ENCODE measurements at places on chromosomes 13 and 19.

DNA sequence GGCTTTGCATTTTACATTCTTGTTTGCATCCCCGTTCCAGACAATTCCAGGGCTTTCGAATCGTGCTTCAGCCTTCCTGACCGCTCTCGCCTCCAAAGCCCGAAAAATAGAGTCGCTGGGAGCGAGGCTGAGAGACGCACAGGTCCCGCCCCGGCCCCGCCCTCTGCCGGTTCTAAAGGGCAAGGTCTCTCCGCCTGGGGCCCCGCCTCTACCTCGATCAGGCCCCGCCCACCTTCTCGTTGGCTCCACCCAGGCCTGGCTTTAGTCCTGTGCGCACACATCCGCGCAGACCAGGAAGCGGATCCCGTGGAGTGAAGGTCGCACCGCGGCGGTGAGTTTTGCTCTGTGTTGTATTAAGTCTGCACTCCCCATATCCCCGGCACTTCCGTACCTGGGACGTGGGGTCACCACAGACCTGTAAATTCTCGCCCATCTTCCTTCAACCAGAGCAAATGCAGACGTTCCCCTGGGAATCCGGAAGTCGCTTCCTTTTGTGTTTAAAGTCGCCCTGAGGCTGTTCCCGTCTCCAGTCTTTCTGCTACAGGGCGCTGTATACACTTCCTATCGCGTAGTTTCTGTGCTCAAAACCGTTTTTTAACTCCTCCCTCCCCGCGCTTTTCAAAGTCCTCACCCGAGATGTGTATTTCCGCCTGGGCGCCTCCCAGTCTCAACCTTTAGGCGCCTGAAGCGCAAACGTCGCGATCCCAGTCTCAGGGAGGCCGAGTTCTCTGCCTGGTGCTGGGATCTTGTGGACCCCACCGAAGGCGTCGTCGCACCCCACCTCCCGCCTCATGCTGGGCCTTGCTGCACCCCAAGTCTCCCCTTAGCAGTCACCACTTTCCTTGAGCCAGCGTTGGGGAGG, at the start of gene ZNF701:
ZNF701 (plus strand) TSS at position 288 of the 862 bp plus-strand sequence. CDS start 3,861 bp downstream, outside the sequence.
- H3K4me1 ChIP-seq: no peaks in the 10 kb centered on the region
- H3K36me3 ChIP-seq: peaks cover 13% of the 10 kb centered on the region
- peak within 1 kb of the TSS; percentile 65 for H3K4me3 ChIP-seq
- H3K27ac ChIP-seq: peak within 1 kb of the TSS; percentile 83
- DNase-seq: peak; percentile 96

DNA sequence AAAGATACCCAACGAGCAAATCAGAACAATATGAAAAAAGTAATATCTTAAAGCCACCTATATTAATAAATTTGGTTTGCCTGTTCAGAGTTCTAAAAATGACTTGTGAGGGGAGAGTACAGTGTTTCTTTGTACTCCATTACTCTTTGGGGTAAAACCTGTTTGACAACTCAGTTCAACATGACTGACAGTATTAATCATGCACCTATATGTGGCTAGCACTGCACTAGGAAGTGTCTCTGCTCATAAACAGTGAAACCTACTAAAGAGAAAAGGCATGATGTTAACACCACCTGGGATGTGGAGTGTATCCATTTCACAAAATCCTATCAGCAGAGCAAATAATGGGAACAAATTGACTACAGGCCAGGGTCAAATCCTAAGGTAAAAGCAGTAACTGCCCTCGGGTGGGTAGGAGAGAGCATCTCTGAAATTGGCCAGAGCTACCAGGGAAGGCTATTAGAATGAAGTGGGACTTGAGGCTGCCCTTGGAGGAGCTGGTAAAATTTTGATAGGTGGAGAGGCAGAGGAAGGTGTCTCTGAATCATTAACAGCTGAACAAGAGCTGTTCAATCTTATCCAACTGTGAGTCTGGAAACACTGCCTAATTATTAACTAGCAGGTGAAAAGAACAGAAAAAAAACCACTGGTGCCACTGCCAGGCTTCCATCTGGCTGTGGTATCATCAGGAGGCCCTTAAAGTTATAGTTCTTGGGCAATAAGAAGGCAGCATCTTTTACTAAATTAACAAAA, 365.1 kb downstream of the DNAJC15 start:
- no peaks in the 10 kb centered on the region for H3K4me1 ChIP-seq
- DNase-seq: no peak
- H3K4me3 ChIP-seq: no peak overlapping the region
- no peaks in the 10 kb centered on the region for H3K36me3 ChIP-seq

- no peak overlapping the region for H3K27ac ChIP-seq
- H3K4me1 ChIP-seq: no peaks in the 10 kb centered on the region
- H3K36me3 ChIP-seq: no peaks in the 10 kb centered on the region
- DNase-seq: no peak
Observed at GRCh38 chr13:65560936-65561335, 1669.2 kb downstream of the PCDH9 start.

GRCh38 chr13:104206450-104207044, 1140.3 kb upstream of the SLC10A2 start:
- DNase-seq: no peak
- no peaks in the 10 kb centered on the region for H3K27me3 ChIP-seq
- no peaks in the 10 kb centered on the region for H3K4me1 ChIP-seq
- H3K36me3 ChIP-seq: no peaks in the 10 kb centered on the region
- H3K4me3 ChIP-seq: no peak overlapping the region

DNA sequence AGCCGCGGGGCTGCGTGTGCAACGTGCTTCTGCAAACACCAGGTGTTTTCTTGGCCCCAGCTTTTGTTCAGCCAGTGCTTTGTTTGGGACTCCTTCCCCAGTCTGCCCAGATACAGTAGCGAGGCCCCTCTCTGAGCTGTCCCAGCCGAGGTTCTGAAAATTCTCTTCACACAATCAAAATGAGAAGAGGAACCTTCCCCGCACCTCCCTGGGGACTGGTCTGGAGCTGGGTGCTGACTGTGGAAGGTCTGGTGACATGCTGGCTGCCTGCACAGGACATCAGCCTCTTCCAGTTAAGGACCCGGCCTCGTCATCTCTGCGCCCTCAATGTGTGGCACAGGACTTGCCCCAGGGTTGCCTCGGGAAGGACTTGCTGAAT, 4.2 kb downstream of the ATP4A start:
- DNase-seq: no peak
- no peaks in the 10 kb centered on the region for H3K27me3 ChIP-seq
- no peak overlapping the region for H3K4me3 ChIP-seq
- H3K27ac ChIP-seq: no peak overlapping the region

GRCh38 chr19:34393031-34393430, 11.2 kb upstream of the PDCD2L start:
- H3K4me3 ChIP-seq: no peak overlapping the region
- H3K27ac ChIP-seq: no peak overlapping the region
- no peak for DNase-seq
- no peaks in the 10 kb centered on the region for H3K36me3 ChIP-seq
- peaks cover 3% of the 10 kb centered on the region for H3K4me1 ChIP-seq

DNA sequence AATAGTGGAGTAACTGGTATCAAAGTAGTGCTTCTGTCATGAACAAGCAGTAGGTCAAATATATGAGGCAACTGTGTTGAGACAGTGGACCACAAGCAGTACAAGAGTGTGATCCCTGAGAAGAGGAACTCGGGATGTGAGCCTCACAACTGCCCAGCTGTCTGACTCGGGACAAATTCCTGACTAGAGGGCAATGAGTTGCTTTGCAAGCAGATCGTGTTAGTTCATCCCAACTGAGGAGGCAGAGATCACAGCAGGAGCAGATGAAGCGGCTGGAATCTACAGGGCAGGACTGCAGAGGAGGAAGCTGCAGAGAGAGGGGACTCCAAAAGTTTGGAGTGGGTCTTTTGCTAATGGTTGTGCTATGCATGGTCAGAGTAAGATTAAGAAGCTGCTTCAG, 741.1 kb downstream of the DIAPH3 start:
- no peaks in the 10 kb centered on the region for H3K4me1 ChIP-seq
- no peaks in the 10 kb centered on the region for H3K27me3 ChIP-seq
- no peak overlapping the region for H3K4me3 ChIP-seq
- no peak overlapping the region for H3K27ac ChIP-seq
- DNase-seq: no peak

DNA sequence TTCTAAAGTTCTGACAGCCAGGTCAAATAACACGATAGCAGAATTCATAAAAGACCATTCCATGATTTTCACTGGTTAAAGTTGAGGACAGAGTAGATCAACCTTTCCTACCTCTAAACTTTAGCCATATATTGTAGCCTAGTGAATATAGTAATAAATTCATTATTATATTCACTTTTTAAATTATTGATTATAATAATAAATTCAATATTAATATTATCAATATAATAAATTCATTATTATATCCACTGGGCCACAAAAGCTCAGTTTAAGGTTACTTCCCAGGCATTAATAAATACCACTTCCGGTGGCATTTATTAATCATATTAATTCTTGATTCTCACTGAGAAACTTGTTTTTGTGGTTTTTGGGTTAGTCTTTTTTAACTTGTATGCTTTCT, 85.7 kb upstream of the GPC6 start:
- H3K27ac ChIP-seq: no peak overlapping the region
- no peaks in the 10 kb centered on the region for H3K36me3 ChIP-seq
- no peaks in the 10 kb centered on the region for H3K4me1 ChIP-seq
- H3K4me3 ChIP-seq: no peak overlapping the region
- no peak for DNase-seq

Measured in adrenal gland (tissue), 19 donors.